T-helper 2 cell (primary cell): ENCODE measurements at places on chromosomes 16 and 17.

- DNase-seq = no peak
Measured at GRCh38 chr16:31410082-31410481, 16.9 kb downstream of the ITGAD start.

DNA sequence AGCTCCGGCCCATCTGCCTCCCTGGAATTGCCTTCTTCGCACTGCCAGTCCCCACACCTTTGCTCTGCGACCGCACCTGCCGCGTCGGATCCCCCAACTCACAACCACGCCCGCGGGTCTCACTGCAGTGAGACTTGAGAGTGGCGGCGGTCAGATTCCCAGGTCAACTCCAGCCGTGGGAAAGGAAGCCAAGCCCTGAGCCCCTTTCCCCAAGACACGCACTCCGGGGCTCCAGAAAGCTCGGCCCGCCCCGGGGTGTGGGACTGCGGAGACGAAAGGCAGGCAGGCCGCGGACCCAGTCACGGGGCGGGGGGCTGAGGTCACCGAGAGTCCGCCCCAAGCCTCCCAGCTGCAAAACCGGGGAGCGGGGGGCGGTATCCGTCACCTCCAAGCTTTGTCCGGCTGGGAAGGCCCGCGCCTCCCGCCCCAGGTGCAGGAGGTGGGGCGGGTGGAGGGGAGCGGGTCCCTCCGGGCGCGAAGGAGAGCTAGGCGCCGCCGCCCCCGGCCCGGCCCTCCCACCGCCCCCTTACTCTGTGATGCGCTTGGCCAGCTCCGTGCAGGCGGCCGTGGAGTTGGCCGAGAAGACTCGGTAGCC is 615 bp downstream of the PRPSAP1 start:
- DNase-seq = no peak

DNA sequence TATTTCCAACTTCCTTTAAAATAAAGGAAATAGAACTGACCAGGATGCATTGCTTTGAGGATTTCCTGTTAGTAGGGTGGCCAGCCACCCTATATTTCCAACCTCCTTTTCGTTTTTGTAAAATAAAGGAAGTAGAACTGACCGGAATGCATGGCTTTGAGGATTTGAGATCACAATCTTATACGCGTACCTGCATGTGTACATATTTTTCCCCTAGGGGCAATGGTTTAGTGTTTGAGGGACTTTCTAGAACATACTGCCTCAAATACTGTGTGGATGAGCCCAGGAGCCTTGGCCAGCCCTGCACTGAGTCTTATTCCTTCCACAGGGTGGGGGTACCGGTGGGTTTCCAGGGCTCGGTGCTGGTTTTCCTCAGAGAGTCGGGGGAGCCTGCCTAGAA is 25.6 kb downstream of the MAPK8IP3 start:
- DNase-seq = no peak

- DNase-seq = no peak
Measured at GRCh38 chr16:17375461-17376304, 95.1 kb downstream of the XYLT1 start.

DNA sequence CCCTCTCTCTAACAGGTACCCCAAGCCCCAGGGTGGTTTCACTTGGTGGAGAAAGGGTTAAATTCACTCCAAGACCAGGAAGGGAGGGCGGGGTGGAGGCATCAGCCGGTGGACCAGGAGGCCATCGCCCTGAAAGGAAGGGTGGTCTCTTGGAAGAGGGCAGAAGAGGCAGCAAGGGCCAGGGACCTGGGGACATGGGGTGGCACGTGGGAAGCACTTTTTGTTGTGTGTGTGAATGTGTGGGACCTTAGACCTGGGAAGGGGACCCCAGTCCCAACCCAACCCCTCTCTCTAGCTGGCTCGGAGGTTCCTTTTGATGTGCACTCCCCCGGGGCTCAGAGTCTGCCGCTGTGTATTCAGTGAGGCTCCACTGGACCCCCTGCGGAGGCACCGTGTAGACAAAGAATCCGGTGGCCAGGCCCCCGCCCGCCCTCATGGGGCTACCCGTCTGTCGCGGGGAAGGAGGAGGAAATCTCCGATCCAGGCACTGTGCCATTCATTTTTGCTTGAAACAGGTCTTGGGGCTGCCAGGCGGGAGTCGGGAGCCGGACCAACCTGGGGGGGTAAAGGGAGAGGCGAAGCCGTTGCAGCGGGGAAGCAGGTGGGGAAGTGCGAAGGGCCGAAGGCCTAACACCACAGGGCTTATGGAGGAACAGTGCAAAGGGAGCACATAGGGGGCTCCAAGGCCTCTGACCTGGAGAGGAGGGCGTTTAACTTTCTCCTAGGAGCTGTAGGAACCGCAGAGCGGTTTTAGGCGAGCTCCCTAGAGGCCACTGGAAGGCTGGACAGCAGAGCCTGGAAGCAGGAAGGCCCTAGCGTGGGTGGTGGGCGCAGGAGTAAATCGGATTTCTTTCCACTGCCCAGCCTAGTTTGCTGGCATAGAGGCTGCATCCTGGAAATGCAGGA is 3.2 kb upstream of the WNT3 start:
- no peak for DNase-seq

DNA sequence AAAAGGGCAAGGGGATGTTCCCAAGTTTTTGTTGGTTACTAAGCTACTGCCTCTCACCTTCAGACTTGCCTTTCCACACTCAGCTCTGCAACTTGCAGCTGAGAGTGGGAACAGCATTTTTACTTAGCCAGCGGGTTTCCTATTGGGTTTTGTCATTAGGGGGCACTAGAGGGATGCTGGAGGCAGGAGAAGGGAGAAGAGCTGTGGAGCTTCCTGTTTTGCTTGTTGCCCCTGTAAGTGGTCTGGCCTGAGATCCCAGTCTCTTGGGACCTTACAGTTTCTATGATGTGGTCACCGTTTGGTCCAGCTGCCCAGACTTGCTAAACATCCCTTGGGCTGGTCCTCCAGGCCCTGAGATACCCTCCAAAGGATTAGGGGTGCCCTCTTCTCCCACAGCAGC is 209.6 kb upstream of the NLRP1 start:
- DNase-seq = no peak

DNA sequence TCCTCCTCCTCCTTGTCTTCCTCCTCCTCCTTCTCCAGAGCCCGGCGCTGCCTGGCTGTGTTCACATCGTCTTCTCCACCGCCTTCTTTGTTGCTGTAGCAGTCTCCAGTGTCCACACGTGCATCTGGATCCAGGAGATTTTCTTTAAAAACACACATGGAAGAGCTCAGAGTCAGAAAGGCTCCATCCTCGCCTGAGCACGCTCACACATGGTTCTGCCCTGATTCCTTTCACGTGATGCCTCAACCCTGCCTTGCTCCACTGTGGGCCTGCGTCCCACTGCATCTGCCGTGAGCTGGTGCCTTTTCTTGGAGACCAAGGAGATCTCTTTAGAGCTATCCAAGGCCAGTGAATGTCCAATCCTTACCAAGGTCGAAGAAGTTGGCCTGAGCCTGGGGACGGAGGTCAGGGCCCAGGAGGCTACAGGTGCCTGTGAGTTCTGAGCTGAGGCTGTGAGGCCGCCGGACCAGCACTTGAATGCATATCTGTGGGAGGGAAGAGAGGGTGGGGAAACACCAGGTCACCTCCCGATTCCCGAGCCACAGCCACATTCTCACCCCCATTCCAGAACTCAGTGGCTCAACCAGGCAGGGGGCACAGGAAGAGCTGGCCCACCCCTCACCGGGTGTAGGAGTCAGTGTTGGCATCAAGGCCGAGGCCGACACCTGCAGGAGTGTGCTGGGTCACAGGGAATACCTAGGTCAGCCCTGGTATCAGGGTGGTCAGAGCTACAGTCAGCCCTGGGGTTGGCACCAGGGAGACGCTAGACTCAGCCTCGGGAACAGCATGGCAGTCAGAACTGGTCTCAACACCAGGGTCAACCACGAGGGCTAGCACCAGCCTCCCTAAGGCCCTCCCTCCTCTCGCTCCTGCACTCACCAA is 37.6 kb downstream of the HASPIN start:
- DNase-seq = no peak

GRCh38 chr17:54903375-54903774 is 2.7 kb downstream of the TOM1L1 start:
- no peak for DNase-seq

DNA sequence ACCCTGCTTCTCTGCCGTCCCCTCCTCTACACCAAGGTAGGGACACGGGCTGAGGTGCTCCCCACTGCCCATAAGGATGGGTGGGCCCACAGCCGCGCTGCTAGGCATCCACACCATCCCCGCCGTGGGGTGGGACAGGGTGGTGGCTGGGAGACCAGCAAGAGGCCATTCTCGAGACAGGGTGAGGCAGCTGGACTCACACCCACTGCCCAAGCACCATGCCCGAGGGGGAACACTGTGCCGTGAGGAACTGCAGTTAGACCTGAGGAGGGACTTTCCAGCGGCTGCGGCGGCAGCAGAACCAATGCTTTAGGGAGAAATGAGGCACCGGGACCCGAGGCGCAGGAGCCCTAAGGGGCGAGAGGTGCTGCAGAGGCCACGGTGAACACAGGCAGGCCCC is 13.3 kb downstream of the PKD1 start:
- DNase-seq = no peak

DNA sequence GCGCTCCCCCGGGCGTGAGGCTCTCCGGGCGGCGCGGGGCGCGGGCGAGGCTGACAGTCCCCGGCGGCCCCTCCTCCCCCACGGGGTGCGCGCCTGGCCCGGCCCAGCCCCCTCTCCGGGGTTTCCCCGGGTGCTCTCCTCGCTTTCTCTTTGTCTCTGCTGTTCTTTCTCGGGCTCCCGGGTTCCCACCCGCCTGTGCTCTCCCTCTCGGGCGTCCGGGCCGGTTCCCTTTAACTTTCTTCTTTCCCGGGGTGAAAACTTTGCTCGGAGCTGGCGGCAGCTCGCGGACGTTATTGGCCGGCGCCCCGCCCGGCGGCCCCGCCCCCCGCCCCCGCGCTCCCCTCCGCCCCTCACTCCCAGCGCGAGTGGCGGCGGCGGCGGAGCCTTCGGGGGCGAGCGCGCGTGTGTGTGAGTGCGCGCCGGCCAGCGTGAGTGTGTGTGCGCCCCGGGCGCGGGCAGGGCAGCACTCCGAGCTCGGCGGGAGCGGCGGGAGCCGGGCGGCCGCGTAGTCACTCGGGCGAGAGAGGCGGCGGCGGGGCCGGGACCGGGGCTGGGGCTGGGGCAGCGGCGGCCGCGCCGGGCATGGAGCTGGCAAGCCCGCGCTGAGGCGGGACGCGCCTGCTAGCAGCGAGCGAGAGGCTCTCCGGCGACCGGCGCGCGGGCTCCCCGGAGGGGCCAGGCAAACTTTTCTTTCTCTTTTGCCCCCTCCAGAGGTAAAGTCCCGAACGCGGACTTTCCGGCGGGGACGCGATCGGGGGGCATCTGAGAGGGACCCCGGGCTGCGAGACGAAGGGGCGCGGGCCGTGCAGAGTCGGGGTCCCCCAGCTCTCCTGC is at the start of gene NTN1:
NTN1 (plus strand) TSS at position 353 of the 834 bp plus-strand sequence. CDS start 864 bp downstream, outside the sequence.
- peak; percentile 37 for DNase-seq

GRCh38 chr17:35866341-35866950 is 2.2 kb downstream of the HEATR9 start:
- no peak for DNase-seq

DNA sequence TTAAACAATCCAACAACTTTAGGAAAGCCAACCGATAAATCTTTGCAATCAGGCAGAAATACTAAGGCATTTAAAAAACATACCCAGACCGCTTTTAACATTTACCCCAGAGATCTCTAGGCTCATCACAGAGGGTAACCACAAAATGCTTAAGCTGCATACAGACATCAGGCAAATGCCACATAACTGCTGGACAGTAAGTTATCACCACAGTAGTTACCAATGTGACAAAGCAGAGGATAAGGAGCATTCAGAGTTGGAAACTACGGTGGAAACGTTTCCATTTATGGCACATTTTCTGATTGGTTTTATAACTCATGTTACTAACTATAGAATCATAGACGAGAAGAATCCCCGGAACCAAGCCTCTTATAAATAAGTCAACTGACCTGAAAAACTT is 77.5 kb downstream of the KANSL1 start:
- no peak for DNase-seq

- no peak for DNase-seq
Measured at GRCh38 chr16:53872248-53873221, 168.6 kb downstream of the FTO start.

DNA sequence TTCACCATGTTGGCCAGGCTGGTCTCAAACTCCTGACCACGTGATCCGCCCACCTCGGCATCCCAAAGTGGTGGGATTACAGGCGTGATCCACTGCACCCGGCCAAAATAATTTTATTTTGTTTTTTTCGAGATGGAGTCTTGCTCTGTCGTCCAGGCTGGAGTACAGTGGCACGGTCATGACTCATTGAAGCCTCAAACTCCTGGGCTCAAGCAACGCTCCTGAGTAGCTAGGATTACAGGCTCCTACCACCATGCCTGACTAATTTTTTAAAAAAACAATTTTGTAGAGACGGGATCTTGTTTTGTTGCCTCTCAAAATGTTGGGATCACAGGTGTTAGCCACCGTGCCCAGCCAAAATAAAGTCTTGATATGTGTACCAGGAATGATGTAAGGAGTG is 2.4 kb upstream of the TTLL6 start:
- no peak for DNase-seq

DNA sequence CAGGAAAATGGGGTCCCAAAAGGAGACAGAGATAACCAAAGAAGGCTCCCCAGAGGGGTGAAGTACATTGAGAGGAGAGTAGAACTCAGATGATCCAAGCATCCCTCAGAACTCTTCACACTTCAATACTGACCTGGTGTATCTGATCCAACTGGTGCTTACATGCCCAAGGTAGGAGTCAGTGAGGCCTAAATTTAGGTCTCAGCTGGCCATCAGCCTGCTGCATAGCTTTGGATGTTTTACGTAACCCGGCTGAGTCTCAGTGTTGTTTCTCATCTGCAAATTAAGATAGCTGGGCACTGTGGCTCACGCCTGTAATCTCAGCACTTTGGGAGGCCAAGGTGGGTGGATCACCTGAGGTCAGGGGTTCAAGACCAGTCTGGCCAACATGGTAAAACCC is 11.6 kb upstream of the GOSR2 start:
- DNase-seq = no peak

- DNase-seq = no peak
Measured at GRCh38 chr16:2806286-2806685, 8.0 kb downstream of the PRSS41 start.

DNA sequence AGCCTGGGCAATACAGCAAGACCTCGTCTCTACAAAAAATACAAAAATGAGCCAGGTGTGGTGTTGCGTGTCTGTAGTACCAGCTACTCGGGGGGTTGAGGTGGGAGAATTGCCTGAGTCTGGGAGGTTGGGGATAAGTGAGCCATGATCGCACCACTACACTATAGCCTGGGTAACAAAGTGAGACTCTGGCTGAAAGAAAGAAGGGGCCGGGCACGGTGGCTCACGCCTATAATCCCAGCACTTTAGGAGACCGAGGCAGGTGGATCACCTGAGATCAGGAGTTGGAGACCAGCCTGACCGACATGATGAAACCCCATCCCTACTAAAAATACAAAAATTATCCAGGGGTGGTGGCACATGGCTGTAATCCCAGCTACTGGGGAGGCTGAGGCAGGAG is 10.5 kb upstream of the GRB2 start:
- no peak for DNase-seq

DNA sequence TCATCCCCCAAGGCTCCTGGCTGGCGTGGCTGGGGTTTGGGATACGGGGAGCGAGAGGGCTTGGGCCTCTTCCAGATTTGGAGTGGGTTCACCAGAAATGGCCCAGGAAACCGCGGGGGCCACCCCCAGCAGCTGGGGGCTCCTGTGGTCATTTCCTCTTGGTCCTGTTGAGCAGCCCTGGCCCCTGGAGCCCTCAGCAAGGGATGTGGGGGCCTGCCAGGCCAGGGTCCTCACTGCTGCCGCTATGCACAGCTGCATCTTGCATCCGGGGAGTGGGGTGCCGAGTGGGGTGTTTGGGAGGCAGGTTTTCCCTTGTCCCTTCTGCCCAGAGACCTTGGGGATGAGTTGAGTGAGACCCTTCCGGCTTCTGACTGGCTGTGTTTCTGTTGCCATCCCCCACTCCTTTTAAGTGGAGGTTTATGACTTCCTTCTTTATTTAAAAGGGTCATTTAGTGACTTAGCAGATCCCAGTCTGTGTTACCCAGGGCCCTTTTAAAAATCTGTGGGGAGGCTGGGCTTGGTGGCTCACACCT is 319.8 kb downstream of the SEC14L1 start:
- no peak for DNase-seq
